ENCODE measurements at places on chromosomes 3 and 15. TPM values are rescaled to one million over a fixed set of nuclear protein-coding genes. Genes with fewer than 3 reads are reported as not detected.

DNA sequence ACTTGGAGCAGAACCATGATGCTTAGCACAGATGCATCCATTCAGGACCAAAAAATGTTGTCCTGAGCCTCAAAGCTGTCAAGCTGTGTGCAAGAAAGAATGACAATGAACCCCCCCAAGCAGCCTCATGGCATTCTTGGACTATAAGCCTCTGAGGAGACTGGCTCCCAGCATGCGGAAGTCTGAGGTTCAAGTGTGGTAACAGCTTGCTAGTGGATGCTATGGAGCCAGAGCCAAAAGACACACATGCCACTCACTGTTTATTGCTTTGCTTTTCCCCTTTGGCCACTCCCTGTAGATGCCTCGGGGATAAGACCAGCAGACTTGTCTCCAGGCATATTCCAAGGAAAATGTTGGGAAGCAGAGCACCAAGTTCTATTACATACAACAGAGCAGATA is 38.2 kb upstream of the SNRK start:
- no peak for DNase-seq

GRCh38 chr3:151278230-151278629 is at the start of gene P2RY14:
P2RY14 (minus strand) TSS chr3:151278542; CDS start chr3:151214316, 64,226 bp downstream.
- DNase-seq: no peak

PRSS50 gene
- 3.8 TPM for polyA plus RNA-seq

DNA sequence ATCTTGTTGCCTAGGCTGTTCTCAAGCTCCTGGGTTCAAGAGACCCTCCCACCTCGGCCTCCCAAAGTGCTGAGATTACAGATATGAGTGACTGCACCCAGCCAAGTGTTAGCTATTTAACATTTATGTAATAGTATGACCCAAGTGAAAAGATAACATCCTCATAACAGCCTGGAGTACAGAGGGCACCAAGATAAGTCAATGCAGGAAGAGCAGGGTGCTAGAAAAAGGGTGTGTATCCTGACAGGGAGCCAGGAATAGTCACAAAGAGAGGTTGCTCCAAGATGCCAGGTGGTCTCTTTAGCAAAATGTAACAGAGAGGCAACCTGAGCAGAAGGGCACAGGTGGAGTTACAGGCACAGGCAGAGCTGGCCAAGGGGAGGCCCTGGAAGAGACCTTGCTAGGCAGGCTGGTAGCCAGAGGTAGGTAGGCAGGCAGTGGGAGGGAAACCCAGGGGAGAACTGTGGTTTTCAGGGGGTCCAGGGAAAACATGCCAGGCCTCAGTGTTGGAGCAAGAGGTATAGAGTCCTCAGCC is 277.4 kb downstream of the ERC2 start:
- DNase-seq: no peak

- no peak for DNase-seq
Observed at GRCh38 chr3:182183716-182184430, 472.1 kb downstream of the SOX2 start.

TRAT1 gene
- not detected for polyA plus RNA-seq

GPR160 gene
- 37.4 TPM for polyA plus RNA-seq

SLC2A2 gene
- polyA plus RNA-seq: 11.0 TPM

- DNase-seq: no peak
Observed at GRCh38 chr15:68235022-68235421, 5.5 kb upstream of the CLN6 start.

AMIGO3 gene
- polyA plus RNA-seq: 2.5 TPM

CELF6 gene
- 5.2 TPM for polyA plus RNA-seq

CDC25A gene
- polyA plus RNA-seq: 12.2 TPM

GRCh38 chr3:170809007-170809974 is 60.7 kb downstream of the RPL22L1 start:
- DNase-seq: peak; percentile 62

DNA sequence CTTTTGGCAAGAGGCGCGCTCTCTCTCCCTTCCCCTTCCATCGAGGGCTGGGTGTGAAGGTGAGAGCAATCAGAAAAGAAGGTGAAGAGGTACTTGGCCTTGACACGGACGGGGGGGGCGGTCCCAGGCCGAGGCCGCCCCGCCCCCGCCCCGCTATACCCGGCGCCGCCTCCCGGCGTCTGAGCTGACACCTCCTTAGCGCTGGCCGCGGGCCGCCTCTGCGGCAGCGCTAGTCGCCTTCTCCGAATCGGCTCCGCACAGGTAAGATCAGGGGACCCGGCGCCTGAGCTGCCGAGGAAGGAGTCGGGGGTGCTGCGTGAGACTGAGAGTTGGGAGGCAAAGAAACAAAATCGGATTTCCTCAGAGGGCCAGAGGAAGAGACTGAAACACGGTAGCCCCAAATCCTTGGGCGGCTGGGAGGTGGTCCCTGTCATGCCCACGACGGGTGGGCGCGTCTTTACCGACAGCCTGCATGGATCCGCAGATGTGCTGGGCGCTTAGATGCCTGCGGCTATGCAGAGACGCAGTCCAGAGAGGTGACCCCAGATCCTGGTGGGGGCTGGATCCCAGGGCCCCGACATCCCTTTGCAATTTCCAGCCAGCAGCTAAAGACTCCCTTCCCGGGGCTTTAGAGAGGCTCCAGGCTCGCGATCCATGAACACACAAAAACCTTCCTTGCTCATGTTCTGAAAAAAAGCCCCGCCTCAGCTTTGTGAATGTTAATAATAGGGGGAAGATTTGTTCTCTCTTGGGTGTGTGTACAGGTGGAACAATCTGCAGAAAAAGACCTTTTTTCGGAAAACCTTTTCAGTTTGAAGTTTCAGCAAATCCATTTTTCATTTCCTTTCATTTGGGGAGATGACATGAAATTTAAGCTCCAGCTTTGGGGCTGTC is at the start of gene ENTPD3:
ENTPD3 (plus strand) TSS at position 184 of the 894 bp plus-strand sequence. CDS start 874 bp downstream, outside the sequence.
- no peak for DNase-seq

- no peak for DNase-seq
Observed at GRCh38 chr3:46965151-46965550, 11.4 kb downstream of the CCDC12 start.

- DNase-seq: no peak
Observed at GRCh38 chr15:48001393-48002039, 119.3 kb upstream of the SLC24A5 start.

FAIM gene
- polyA plus RNA-seq: 31.4 TPM

DNA sequence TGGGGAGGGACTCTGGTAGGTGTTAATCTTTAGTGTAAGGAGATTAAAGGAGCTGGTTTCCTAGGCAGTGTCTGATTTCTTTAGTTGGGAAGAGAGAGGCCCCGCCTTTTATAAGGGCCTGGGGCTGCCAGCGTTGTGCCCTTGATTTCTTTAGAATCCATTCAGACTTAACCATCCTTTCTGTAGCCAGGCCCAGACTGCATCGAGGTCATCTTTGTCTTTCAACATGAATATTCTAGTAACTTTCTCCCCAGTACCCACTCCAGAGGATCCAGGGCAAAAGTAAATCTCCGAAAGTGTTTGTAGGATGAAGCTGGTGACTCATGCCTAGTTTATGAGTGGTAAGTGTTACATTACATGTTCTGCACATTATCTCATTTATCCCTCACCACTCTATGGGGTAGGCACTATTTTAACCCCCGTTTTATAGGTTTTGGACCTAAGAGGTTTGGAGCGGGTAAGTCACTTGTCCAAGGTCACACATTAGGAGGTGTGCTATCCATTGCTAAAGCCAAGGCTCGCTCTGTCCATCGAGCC is 11.8 kb upstream of the USP3 start:
- DNase-seq: no peak

DNA sequence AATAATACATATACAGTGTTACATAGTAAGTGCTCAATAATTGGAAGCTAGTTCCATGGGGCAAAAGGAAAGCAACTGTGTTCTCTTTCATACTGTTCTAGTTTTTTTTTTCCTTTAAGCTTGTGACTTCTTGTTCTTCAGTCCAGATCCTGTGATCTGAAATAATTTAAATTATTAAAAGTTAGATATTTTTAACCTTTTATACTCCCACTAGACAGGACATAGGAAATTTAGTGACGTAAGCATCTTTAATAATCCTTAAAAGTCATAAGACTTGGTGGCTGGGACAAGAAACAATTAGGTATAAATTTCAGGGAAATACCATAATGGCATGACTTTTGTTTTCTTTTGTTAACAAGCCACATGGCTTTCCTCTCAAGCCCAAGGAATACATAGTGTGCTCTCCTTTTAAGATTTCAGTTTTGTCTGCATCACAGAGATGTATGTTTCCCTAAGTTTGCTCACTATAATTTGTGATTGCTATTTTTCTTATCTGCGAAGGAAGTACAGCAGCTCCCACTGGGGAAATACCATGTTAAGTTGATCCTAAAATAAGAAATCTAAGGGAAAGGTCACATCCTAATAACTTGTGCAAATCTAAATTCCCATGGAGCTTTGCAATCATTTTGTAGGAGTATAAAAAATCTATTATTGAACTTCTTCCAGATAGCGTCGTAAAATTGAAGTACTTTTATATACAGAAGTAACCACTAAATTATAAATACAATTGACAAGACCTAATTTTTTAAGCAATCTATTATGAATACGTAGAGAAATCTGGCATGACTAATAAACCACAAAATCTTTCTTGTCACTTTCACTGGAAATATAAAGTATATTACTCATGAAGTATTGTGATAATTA is 30.1 kb downstream of the PPARG start:
- peak; percentile 36 for DNase-seq

AADACL2 gene
- polyA plus RNA-seq: not detected

DUOXA2 gene
- not detected for polyA plus RNA-seq

DNA sequence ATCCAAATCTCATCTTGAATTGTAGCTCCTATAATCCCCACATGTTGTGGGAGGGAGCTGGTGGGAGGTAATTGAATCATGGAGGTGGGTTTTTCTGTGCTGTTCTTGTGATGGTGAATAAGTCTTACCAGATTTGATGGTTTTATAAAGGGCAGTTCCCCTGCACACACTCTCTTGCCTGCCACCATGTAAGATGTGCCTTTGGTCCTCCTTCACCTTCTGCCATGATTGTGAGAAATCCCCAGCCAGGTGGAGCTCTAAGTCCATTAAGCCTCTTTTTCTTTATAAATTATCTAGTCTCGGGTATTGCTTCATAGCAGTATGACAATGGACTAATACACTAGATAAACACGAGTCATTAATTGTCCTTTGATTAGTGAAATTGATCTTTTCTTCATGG is 214.5 kb upstream of the CFAP20DC start:
- no peak for DNase-seq

GRCh38 chr3:139774560-139775302 is 97.0 kb upstream of the NMNAT3 start:
- DNase-seq: peak; percentile 47

DNA sequence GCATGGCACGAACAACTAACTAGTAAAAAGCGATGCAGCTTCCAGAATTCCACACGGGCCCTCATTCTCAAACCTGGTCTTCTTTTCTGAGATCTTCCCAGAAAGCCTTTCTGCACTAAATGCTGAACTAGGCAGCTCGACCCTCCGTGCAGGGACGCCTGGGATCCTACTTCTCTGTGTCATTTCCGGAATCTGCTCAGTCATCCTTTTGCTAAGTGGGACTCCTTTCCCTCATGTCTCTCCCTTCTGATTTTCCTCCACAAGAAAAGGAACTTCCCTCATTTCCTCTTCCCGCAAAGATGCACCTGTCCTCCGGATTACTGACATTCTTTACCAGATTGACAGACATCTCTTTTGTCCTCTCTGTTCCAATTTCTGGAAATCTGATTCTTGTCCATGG is 9.2 kb upstream of the HES1 start:
- DNase-seq: no peak

CEMIP gene
- polyA plus RNA-seq: 3.2 TPM

CADM2 gene
- 0.57 TPM for polyA plus RNA-seq

DNA sequence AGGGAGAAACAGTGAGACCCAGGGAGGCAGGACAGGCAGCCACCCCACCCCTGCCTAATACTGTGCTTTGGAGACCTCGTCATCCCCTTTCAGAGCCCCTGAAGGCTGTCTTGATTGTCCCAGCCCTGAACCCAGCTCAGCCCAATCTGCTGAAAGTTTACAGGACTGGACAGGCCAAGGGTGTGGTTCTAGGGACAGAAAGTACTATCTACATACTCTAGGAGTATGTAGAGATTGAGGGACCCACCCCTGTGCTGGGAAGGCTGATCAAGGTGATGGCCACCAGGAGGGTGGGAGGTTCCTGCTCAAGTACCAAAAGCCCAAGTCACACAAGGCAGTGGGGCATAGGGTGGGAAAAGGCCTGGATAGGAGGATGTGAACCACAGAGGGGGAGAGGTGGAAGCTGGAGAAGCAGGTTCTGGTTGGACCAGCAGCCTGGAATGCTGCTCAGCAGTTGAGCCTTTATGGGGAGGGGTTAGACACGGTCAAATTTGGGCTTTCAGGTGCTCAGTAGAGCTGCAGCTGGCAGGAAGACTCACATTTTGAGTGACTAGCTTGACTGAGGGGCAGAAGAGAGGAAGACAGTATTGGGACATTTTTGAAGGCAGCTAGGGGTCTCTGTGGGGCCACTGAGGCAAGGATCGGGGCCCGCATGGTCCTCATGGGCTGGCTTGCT is 6.7 kb downstream of the NBEAL2 start:
- DNase-seq: no peak

DNA sequence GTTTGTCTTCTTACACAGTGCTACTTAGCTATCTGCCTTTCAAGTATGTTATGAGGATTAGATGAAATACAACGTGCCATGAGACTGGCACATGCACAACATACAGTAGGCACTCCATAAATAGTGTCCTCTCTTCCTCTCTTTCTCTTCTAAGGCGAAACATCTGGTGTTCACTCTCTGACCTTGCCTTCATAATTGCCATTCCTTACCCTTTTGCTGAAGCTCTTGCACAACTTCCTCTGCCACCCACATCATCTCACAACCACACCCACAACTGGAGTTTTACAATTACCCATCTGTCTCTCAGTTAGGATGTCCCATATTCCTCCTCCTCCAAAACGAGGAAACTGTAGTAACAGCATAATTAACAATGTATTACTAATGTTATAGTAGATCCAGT is 26.4 kb upstream of the ACP3 start:
- no peak for DNase-seq

GRCh38 chr3:152176998-152177397 is 91.7 kb upstream of the MBNL1 start:
- DNase-seq: no peak

UBE2E1 gene
- 142 TPM for polyA plus RNA-seq

GRCh38 chr3:182240474-182240873 is 528.7 kb downstream of the SOX2 start:
- no peak for DNase-seq

ISL2 gene
- polyA plus RNA-seq: not detected

GRCh38 chr3:161508852-161509477 is 12.4 kb downstream of the OTOL1 start:
- DNase-seq: no peak

DNA sequence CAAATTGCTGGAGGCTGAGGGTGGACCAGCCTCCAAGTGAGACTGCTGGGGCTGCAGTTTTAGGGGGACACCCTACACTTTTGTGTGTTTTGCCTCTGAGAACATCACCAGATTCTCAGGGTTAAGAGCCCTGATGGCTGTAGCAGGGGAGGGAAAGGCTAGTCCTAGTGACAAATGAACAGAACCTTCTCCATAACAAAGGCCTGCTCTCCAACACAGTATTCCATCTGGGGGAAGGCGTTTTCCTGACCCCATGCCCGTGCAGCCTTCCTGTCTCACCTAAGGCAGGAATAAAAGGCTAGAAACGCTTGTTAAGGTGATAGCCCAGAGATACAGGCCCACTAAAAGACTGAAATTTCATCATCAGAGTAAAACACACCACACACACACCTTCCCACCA is 50.2 kb upstream of the NSMCE3 start:
- no peak for DNase-seq

Measured in renal pelvis (tissue), 12 donors.